COLO829 (cell line): ENCODE measurements at places on chromosomes 5 and 9.
A peak's percentile ranks its signal among the peaks of the same experiment; 100 is the strongest.

GRCh38 chr9:94909250-94909894 lies 182.9 kb downstream of the AOPEP start:
- DNase-seq, result no peak

- peak; percentile 1 for DNase-seq
Observed at GRCh38 chr5:84088996-84089395, 295.7 kb downstream of the EDIL3 start.

GRCh38 chr5:141878186-141878710 lies at the start of gene PCDH1:
TSS of gene PCDH1 (minus strand) at chr5:141878410. CDS start at chr5:141878262, 148 bp downstream.
- no peak for DNase-seq

DNA sequence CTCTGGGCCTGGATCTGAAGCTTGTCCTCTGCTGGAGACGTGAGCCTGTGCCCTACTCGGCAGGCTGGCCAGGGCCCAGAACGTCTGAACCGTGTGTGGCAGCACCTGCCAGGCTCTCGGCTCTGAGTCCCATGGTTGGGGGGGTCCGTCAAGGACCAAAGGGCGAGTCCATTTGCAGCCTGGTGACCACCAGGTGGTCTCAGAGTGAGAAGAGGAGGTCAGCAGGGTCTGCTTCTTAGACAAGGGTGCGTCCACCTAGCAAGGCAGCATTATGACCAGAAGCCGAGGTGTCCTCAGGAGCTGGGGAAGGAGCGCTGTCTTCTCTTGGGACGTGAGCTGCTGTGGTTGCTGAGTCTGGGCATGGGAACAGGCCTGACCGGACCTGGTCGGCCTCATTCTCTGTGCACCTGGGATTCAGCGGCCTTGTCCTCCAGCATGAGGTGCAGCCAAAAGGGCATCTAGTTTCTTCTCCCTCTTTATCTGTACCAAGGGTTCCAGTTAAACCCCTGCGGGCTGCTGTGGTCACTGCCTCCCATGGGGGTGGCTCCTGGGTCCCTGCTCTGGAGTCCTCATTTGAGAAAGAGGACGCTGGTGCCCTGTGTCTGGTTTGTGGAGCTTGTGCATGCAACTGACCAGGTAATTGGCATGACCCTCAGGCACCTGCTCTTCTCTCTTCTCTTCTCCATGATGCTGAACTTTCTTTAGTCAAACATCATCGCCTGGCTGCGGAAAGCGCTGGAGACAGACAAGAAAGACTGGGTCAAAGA lies 14.4 kb downstream of the EXOC3 start:
- no peak for DNase-seq

DNA sequence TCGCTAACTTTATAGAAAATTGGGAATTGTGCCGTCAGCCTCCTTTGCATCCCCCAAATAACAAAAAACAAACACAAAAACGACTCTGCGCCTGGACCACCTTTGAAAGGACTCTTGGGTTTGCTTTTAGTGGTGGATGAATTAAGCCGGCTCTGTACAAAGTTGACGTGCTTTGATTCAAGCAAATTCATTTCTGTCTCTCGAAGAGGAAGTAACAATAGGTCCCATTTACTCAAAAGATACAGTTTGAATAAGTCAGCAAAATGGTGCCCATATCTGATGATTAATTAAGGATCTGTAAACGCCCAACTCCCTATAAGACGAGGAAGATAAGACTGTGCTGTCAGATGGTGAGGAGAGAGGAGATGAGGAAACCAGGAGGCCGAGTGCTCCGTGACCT lies 67.8 kb downstream of the AK8 start:
- no peak for DNase-seq

DNA sequence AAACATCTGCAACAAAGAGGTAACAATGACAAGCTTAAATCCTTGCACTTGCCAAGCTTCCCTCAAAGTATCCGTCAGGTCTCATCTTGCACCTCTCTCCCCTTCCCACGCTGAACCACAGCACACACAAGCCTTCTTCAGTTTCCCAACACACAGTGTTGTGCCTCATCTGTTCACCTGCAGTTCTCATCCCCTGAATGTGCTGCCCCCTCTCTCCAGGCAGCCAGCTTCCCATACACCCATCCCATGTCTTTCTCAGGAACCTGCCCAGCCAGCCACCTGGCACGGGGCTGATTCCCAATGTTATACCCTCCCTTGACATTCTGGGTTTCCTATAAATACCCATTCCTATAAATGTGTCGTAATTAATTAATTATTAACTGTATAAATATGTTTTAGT lies 314.8 kb downstream of the PRELID2 start:
- DNase-seq, result no peak

DNA sequence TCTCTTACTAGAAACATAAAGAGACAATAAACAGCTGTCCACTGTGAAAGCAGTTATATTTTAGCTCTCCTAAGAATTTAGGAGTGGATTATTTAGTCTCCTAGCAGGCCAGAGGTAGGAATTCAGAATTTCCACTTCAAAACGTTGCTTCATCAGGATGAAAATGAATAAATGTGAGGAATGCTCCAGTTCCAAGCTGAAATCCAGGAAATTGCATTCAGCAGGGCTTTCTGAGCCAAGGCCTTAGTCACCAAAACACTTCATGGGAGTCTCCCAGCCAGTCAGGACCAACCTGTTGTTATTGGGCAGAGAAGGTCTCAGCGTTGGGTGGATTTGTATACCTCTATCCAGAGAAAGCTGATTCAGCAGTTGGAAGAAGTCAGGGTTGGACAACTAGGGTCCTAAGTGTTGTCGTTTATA lies 1040.3 kb downstream of the TLE1 start:
- DNase-seq, result no peak

DNA sequence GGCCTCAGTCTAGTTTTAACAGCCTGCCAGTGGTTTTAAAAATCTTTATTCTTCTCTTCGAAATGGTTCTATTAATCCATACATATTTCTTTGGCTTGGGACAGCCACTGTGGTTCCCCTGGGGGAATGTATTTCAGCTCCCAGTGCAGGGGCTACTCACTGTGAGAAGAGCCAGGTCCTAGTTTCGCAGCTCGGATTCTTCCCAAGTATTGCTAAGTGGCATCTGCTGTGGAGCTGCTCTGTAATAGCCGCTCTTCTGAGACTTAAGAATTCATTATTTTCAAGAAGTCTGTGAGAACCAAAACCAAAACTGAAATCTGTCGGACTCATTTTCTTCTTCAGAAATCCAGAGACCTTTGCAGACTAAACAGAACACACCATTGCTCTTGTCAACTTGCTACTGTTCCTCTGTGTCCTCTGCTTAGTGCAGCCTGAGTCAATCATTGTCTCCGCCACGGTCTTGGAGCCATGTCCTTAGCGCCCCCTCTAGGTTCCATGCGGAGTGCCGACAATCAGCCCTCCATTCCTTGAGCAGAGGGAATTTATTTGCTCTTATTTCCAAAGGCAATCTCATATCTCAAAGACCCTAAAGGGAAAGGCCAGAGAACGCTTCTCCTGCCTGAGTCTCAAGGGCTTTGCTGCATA lies 478.2 kb downstream of the SPATA31D1 start:
- no peak for DNase-seq

DNA sequence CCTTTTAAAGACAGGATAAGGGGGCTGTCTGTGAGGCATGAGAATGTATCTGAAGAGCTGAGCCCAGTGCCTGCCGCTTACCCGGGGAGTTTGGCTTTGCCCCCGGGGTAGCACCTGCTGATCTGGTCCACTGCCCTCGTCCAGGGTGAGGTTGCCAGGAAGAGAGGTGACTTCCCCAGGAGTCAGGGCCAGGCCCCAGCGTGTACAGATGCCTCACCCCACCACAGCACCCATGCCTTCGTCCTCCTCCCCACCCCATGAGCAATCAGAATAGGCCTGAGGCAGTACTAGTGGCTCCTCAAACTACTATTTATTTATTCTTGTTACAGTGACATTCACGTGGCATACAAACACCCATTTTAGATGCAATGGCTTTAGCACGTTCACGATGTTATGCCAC lies 15.7 kb upstream of the AIF1L start:
- no peak for DNase-seq

- DNase-seq, result no peak
Observed at GRCh38 chr5:174606646-174607045, 117.7 kb upstream of the MSX2 start.

GRCh38 chr9:93978551-93978950 lies 23.4 kb upstream of the BARX1 start:
- DNase-seq, result no peak

GRCh38 chr5:160057256-160057655 lies 48.3 kb downstream of the TTC1 start:
- no peak for DNase-seq

DNA sequence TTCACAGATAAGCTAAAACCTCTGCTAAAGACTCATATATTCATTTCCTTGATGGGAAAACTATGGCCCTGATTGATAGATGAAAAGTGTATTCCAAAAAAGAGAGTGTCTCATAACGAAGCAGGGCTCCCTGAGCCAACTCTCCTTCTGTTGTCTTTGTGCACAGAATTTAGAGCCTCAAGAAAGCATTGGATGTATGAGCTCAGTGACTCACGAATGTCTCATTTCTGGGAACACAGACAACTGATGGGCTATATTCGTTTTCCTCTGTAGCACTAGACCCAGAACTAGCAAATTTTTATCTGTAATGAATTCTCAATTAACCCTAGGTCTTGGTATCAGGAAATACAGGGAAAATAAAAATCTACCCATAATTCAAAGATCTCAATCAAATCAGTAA lies 88.4 kb downstream of the LMNB1 start:
- no peak for DNase-seq
